Subcutaneous preadipocyte (primary cell): ENCODE measurements at places on chromosomes 16 and 17. TPM values are rescaled to one million over a fixed set of nuclear protein-coding genes. Genes with fewer than 3 reads are reported as not detected.

MAP2K6 gene
- 0.39 and 1.5 TPM in 2 replicates for total RNA-seq

SLC12A3 gene
- total RNA-seq, result not detected in 2 replicates

RAMP2 gene
- total RNA-seq, result 0.73 TPM in 1 of 2 replicates, not detected in the other

CDH15 gene
- 0.20 TPM in 1 of 2 replicates, not detected in the other for total RNA-seq

TMC5 gene
- total RNA-seq, result under 0.01 TPM in 1 of 2 replicates, not detected in the other

TP53TG3 gene
- total RNA-seq, result 1.4 TPM in 1 of 2 replicates, not detected in the other

PLXDC1 gene
- under 0.01 and 0.73 TPM in 2 replicates for total RNA-seq

SKAP1 gene
- total RNA-seq, result not detected in 2 replicates

IRX5 gene
- total RNA-seq, result 1.5 and 5.3 TPM in 2 replicates
